Mesenchymal stem cell (in vitro differentiated cells and primary cell): ENCODE measurements at places on chromosomes 3 and 15.
A peak's percentile ranks its signal among the peaks of the same experiment; 100 is the strongest.

DNA sequence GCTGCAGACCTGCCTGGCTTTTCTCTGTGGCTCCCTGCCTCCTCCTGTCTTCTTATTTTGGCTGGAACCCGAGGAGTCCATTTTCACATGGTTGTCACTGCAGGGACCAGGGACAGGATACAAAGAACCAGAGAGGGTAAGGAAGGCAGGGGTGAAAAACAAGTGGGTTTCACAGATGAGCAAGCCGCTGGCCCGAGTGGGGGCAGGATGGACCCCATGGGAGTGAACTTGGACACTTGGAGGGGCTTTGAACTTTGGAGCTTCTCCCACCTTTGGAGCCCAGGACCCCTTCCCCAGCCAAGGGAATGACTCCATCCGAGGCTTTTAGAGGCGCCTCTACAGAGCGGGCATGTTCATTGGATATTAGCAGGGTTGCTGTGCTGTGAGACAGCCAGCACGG, 26.9 kb upstream of the ADCY5 start:
- peaks cover 3% of the 10 kb centered on the region for H3K36me3 ChIP-seq
- no peak overlapping the region for H3K4me3 ChIP-seq
- H3K4me1 ChIP-seq: no peaks in the 10 kb centered on the region

- no peaks in the 10 kb centered on the region for H3K27me3 ChIP-seq
- no peak for DNase-seq
- H3K36me3 ChIP-seq: no peaks in the 10 kb centered on the region
- peaks cover 1% of the 10 kb centered on the region for H3K4me1 ChIP-seq
These were observed 151.4 kb downstream of the OTOL1 start for GRCh38 chr3:161647936-161648470.

DNA sequence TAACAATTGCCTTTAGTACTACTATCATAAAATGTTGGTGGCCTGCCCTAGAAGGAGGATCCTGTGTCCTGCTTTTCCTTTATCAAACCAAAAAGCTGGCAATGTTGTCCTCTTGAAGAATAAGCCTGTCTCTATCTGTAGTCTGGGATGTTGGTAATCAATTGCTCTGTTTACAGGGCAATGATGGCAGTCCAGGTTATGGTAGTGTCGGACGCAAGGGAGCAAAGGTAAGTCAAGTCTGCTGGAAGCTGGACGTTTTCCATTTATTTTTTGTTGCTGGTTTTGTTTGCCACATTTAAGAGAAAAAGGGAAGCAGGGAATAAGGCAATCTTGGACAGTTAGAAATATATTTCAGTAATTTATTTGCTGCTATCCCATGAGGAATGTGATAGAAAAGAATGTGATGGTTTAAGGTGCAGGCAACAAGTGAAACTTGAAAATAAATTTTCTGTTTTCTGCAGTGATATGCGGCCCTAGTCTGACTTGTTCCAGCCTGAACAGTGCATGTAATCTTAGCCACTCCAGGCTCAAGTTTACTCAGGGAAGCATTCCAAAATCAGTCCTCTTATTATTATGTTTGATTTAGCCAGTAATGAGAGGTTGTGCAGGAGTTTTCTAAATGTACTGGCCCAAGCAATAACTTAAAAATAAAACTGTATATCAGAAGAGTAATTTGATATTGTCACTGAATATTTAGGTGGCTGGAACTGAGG, 110.3 kb downstream of the COL6A6 start:
- no peaks in the 10 kb centered on the region for H3K4me1 ChIP-seq
- H3K27me3 ChIP-seq: peaks cover 7% of the 10 kb centered on the region
- DNase-seq: no peak
- no peak overlapping the region for H3K27ac ChIP-seq
- H3K36me3 ChIP-seq: no peaks in the 10 kb centered on the region
- H3K4me3 ChIP-seq: no peak overlapping the region

DNA sequence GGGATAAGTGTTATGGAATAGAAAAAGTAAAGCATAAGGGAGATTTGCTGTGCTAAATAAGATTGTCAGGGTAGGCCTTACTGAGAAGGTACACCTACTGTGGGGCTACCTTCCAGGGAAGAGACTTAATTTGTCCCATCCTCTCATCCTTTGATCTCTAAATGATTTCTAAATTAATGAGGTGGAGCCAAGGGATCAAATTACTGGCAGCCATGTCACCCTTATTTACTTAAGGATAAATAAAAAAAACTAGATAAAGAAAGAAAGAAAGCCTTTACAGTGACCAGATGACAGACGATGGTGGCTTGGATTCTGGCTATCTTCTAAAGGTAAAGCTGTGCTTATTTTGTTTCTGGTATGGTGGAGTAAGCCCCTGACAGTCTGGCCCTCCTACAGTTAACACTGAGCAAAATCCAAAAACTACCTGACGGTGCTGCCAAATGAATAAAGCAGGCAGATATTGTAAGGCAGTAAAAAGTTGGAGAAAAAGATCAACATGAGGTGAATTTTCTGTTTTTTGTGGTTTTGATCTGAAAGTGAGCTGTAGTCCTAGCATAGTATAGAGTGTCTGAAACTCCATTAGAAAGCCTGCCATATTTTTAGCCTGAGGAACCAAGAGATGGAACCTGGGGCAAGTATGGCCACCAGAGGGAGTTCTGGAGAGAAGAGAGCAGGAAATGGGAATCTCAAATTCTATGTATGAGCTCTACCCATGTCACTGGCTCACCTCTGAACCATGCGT, 285.1 kb upstream of the MANF start:
- H3K27me3 ChIP-seq: no peaks in the 10 kb centered on the region
- H3K27ac ChIP-seq: no peak overlapping the region
- no peak overlapping the region for H3K4me3 ChIP-seq
- peak; percentile 46 for DNase-seq

DNA sequence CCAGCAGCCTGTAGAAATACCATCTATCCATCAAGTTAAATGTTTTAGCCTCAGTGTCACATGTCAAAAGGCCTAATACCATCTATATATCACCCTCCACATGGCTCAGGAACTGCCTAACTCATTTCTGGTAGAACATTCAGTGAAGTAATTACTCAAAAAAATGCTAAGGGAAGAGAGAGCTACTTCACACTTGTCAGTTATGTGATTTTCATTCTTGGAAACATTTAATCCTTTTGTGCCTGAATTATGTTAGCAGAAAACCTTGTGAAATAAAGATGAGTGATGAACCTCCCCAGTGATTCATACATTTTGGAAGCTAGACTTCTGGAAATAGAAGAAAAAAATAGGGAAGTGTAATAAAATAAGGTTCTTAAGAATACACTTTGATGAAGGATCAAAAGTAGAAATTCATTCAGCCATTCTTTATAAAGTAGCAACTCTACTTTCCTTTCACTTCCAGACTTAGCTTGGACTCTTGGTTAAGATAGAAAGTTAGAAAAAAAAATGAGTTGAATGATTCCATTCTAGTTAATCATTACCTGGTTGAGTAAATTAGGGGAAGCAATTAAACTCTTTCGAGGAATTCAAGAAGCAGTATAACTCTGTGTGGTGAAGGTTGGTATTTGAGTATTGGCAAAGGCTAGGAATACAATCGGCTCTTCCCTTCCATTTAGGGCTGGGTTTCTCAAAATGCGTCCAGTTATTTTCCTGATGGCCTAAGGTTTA, 3.6 kb downstream of the OTOL1 start:
- H3K36me3 ChIP-seq: no peaks in the 10 kb centered on the region
- no peaks in the 10 kb centered on the region for H3K27me3 ChIP-seq
- H3K27ac ChIP-seq: no peak overlapping the region
- no peak for DNase-seq
- H3K4me1 ChIP-seq: no peaks in the 10 kb centered on the region
- H3K4me3 ChIP-seq: no peak overlapping the region
